ENCODE measurements at places on chromosomes 5 and 9.

DNA sequence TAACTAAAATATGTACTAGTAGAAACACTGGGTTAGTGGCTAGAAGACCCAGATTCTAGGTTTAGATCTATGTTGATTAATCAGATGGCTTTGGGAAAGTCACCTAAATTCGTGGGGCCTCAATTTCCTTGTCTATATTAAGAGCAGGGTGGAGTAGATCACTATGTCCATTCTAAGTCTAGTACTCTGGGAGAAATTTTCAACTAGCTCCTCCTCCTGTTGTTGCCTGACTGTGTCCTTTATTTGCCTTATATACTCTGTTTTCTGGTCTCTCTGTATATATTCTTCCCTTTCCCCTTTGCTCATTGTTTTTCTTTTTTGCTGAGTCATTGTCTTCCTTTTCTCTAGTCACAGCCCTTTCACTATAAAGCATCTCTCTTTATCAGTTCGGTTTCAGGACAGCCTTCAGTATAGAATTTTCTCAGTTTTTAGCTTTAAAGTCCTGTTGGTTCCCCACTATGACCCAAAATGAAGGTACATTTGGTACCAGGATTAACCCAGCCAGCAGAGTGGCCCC, 44.5 kb upstream of the CDH6 start:
- no peak for DNase-seq

DNA sequence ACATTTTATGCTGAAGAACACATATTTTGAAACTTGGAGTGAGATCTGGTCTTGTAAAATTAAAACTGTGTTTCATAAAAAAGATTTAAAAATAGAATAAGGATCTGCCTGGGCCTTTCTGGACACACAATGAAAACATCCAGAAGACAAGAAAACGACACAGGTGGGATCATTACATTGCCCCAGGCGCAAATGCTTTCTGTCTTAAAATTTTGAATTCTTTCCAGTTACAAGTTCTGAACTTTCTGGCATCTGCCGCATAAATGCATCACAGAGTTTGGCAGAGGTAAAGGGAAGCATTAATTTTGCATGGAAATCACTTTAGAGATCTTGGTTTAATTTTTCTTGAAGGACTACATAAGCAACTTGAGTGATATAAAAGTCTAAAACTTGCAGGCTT, 219.6 kb downstream of the WDR70 start:
- DNase-seq = no peak

DNA sequence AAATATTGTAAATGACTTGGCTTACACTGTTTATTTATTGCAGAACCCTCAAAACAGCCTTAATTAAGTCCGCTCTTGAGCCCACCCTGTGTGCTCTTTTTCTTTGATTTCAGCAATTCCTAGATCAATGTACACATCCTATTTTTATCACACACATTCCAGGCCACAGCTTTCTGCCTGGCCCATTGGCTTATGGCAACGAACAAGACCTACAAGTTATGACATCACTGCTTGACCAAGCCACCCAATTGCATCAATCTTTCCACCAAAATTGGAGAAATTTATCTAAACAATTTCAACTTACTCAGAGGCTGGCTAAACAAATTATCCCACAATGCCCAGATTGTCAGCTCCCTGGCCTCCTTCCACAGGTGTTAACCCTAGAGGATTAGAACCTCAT, 158.4 kb downstream of the CPLANE1 start:
- no peak for DNase-seq

DNA sequence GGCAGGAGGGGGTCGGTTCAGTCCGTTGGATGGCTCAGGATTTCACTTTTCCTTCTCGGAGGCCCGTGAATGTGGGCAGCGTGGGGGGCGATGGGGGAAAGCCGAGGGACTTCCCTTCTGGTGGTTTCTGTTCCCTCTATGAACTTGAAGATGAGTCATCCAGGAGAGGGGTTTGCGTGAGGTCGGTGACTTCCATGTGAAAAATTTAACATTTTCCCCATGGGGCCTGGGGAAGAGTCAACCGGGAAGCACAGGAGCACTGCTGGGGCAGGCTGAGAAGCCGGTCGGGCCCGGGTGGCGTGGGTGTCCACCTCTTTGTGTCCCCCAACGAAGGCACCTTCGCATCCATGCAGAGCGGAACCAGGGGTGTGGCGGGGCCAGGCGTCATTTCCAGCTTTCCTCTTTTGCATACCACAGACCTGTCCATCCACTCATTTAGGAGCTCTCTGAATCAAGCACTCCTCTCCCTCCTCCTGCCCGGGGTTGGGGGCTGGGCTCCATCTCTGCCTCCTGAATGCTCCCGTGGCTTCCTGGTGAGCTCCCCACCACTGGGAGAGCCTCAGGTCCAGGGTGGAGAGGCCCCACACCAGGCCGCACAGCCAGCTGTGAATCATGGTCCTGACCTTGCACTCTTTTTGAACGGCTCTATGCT, 68.4 kb downstream of the ANKRD33B start:
- no peak for DNase-seq

DNA sequence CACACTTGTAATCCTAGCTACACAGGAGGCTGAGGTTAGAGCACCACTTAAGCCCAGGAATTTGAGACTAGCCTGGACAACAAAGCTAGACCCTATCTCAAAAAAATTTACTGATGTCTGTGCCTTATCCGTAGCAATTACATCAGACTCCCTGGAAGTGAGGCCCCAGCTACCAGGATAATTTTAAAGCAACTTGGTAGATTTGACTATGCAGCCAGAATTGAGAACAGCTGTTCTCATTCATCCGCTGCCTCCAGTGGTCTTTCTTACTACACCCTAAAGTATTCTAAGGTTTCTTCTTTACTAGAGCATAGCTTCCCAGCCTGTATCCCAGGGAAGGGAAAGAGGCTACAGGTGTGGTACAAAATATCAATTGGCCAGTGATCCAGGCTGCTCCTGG, 20.4 kb upstream of the C9orf152 start:
- no peak for DNase-seq

DNA sequence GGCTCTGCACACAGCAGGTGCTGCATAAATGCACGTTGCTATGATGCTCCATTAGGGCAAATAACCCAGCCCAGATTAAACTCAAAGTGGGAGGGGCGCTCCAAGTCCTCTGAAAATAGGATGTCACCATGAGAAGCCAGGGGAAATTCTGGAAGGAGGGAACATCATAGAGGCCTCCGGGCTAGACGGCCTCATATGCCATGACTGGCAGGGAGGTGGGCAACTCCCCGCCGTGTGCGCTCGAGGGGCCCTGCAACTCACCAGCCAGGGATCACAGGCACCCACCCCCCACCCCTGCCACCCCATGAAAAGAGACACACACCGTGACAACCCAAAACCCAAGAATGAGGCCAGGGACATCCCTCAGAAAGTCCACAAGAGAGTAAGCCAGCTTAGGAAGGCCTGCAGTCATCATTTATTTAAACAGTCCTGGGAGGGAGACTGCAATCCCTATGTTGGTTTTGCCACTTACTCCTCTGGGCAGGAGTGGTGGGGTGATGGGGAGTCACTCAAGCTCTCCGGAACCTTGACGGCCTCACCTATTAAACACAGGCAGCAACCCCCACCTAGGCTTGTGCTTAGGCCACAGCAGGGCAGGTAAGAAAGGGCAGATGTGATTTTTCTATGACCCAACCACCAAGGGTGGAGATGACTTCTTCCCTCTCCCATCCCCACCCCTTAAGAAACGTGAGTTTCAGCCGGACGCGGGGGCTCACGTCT, 4.0 kb downstream of the VAV2 start:
- no peak for DNase-seq

DNA sequence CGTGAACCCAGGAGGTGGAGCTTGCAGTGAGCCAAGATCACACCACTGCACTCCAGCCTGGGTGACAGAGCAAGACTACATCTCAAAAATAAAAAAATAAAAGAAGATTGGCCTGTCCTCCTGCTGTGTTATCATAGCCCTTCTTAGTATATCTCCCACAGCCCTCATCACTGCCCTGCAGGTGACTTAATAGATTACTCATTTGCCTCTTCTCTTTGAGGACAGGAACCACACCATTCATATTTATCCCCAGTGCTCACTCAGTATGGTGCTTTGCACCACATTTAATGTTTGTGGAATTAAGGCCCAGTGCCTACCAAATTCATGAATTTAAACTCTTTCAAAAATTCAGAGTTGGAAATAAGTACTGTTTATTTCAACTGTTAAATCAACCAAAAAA, 10.3 kb downstream of the IDNK start:
- no peak for DNase-seq

- DNase-seq = no peak
Observed at GRCh38 chr5:140109759-140110645, 3.9 kb upstream of the PURA start.

DNA sequence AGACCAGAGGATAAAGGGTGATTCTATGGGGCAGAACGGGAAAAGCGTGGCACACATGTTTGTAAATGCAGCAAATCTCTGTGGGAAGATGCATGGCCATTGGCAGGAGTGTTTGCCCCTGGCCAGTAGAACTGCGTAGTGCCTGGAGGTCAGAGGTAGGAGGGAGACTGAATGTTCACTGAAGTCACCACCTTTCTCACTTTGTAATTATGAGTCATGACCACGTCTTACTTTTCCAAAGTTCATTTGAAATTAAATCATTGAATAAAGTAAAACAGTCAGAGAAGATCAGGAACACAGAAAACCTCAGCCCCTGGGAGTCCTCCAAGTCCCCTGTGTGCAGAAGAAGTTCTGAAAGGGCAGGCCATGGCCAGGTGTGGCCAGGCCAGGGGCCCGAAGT, 4.6 kb downstream of the PTGES start:
- no peak for DNase-seq

GRCh38 chr5:172264815-172265395, 18.7 kb downstream of the UBTD2 start:
- DNase-seq = no peak

DNA sequence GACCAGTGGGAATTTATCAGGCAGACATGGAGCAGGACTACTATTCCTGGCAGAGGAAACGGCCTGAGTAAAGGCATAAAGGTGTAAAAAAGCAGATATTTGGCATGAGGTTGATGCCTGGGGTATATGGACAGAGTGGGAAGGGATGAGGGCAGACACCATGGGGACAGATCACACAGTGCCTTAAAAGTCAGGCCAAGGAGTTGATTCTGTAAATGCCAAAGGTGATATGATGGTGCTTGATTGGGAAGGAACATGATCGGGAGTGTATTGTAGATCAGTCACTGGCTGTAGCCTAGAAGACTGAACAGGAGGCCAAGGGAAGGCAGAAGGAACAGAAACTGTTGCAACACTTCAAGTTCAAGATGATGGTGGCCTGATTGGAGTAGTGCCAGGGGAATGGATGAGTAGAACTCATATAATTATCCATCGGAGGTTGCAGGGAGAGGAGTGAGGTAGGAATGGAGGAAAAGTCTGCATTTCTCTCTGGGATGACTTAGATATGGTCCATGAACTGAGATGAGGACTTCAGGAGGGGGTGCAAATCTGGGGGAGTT, 594.3 kb upstream of the KLF4 start:
- DNase-seq = no peak

DNA sequence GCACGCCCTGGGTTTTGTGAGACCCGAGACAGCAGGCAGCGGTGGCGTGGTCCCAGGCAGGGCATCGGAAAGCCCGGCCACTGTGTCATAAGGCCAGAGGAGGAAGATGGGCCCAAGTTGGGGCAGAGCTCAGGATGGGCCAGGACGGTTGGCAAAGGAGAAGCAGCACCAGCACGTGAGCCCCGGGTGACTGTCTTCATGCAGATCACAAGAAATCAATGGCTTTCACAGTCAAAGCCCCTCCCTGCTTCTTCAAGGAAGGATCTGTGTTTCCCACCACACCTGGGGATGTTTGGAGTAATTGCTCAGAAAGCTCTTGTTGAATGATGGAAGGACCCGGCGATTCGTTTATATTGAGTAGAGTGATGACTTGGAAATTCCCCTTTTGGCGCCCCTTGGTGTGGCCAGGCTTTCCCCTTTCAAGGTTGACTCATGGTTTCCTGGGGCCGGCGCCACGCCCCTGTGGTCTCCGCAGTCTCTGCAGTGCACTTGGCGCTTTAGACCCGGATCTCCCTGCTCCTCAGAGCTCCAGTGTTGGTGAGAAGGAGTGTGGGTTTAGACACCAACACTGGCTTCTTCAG, 52.1 kb downstream of the IL31RA start:
- peak; percentile 56 for DNase-seq

DNA sequence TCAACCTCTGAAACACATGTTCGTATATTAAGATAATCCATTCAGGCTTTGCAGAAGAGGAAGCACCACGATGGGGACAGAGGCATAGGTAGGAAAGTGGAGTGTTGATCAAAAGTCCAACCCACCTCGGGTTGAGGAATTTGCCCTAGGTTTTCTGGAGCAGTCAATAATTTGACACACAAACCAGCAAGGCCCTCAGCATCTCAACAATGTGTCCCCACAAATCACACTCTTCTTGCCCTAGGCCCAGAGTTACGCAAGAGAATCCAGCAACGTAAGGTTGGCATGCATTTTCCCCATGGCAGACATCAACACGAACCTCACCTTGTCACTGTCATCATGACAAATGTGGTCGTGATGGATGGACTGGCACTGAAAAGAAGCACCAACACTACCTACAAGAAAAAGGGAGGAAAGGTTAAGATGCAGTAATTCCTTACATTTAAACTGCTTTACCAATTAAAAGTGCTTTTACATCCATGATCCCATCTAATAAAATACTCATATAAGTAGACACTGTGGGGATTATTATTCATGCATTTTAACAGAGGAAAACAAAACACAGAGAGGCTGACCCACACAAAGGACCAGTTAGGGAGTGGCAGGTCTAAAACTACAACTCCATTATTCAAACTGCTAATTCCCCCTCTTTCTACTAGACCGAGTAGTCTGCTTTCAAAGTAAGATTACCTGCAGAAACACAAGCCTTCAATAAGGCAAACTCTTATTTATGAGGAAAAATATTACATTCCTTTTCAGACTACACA, 24.4 kb upstream of the RNF38 start:
- DNase-seq = no peak

- DNase-seq = no peak
Observed at GRCh38 chr5:36521838-36522745, 84.3 kb upstream of the SLC1A3 start.

GRCh38 chr5:27578279-27578678, 539.9 kb upstream of the CDH9 start:
- DNase-seq = no peak

DNA sequence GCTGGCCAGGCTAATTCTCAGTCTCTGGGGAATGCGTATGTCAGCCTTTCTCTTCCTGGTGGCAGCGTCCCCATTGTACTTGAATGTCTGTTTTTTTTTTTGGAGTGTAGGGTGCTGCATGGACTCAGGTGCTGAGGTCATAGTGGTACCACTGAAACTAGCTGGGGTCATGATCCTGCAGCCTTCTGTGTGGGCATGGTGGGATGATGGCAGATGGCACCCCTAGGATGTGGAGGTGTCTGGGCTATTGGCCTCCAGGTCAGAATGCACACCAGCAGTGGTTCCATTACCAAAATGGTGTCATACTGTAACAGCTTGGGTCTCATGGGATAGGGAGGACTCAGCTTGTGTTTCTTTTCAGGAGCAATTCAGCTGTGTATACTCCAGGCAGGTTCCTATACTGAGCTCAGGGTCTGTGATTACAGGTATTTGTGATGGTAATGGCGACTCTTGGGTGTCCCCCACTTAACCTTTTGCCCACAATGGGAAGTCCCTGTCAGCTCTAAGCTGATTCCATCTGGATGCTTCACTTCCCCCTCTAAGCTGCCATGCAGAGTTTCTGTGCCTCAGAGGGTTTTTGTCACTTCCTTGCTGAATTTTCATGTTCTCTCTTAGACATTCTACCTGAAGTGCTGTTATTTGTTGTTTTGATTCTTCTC, 17.9 kb downstream of the HSD17B4 start:
- no peak for DNase-seq
